ENCODE measurements at places on chromosomes 11 and 22. TPM values are rescaled to one million over a fixed set of nuclear protein-coding genes. Genes with fewer than 3 reads are reported as not detected.

FGF3 gene
- total RNA-seq, result not detected

HNRNPUL2 gene
- 52.8 TPM for total RNA-seq

GRCh38 chr11:119538753-119539152 is 115.8 kb upstream of the THY1 start:
- H3K27ac ChIP-seq, result no peak overlapping the region
- no peaks in the 10 kb centered on the region for H3K36me3 ChIP-seq
- H3K27me3 ChIP-seq, result no peaks in the 10 kb centered on the region
- no peaks in the 10 kb centered on the region for H3K4me1 ChIP-seq
- H3K4me3 ChIP-seq, result no peak overlapping the region

DNA sequence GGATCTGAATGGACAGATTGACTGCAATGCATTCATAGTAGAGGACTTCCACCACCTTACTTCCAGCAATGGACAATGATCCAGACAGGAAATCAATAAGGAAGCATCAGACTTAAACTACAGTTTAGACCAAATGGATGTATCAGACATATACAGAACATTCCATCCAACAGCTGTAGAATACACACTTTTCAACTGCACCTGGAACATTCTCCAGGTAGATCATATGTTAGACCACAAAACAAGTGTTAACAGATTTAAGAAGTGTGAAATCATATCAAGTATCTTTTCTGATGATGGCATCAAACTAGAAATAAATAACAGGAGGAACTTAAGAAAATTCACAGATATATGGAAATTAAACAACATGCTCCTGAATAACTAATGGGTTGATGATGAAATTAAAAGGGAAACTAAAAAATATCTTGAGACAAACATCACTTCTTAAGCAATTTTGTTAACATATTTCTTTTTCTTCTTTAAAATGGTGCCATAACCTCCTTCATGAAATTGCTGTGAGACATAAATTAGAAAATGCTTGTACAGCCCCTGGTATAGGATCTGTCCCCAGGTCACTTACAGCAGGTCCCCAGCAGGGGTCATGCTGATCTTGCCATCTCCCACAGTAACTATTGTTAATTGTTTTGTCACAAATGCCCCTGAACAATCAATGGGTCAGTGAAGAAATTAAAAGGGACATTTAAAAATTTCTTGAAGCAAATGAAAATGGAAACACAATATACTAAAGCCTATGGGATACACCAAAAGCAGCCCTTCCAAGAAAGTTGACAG is 100.0 kb upstream of the OR4B1 start:
- H3K27me3 ChIP-seq, result no peaks in the 10 kb centered on the region
- H3K27ac ChIP-seq, result no peak overlapping the region
- no peaks in the 10 kb centered on the region for H3K4me1 ChIP-seq

DNA sequence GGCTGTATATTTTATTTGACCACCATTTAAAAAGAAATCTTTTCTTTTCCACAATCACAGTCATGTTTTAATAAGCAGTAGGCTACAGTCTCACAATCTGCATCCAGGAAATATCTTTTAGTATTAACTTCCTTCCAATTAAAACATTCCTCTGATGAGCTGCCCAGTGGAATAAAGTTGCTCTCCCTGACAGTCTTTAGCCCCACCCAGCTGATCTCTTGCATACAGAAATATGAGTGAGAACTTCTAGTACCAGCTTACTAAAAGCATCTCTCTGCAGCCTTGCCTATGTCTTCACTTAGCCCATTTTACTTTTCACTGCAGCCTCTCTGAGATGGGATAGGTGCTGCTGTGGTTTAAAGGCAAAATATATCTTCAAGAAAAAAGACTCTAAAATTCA is 143.4 kb upstream of the ANO3 start:
- no peak for DNase-seq
- no peak overlapping the region for H3K4me3 ChIP-seq
- no peak overlapping the region for H3K27ac ChIP-seq

DNA sequence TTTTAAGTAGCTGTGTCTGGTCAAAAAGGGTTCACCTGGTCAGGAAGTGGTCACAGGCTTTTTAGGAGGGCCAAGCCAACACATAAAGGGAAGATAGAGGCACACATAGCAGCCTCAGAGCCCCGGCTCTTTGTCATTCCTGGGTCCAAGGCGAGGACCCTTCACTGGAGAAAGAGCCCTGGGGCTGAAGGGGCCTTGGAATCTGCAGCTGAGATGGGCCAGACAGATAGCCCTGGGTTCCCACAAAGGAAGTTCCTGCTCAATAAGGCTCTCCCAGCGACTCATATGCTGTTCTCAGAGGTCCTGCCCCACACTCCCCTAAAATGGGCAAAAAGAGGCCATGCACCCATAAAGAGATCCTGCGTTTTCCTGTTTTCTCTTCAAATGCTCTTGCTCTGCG is 77.7 kb downstream of the LINC01488 start:
- H3K27ac ChIP-seq, result no peak overlapping the region
- H3K27me3 ChIP-seq, result peaks cover 7% of the 10 kb centered on the region
- H3K4me3 ChIP-seq, result no peak overlapping the region
- no peak for DNase-seq
- no peaks in the 10 kb centered on the region for H3K36me3 ChIP-seq

DNA sequence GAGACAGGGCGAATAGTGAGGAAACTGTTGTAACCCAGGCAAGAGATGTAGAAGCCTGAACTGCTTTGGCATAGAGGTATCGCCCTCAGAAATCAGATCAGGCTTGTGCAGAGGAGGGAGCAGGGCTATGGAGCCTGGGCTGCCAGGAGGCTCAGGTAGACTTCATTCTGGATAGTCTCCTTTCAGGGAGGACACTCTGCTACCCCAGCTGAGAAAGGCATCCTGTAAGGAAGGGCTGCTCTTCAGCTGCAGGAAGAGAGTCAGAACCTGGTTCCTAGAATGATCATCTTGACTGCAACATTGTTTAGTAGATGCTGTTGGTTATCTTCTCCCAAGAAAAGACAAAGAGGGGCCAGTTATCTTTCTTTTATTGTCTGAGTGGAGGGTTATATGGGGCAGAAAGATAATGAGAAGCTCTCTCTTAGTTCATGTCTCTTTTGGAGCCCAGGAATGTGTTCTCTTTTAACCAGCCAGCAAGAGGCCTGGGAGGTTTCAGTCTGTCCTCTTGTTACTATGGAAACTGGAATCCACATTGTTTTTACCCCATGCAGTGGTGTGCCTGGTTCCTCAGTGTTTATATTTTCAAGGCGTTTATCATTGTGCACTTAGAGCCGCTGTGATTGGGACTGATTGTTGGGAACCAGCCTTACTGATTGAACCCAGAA is 95.7 kb downstream of the STIM1 start:
- no peaks in the 10 kb centered on the region for H3K27me3 ChIP-seq
- no peaks in the 10 kb centered on the region for H3K36me3 ChIP-seq
- H3K27ac ChIP-seq, result peak overlapping the region; percentile 80

DNA sequence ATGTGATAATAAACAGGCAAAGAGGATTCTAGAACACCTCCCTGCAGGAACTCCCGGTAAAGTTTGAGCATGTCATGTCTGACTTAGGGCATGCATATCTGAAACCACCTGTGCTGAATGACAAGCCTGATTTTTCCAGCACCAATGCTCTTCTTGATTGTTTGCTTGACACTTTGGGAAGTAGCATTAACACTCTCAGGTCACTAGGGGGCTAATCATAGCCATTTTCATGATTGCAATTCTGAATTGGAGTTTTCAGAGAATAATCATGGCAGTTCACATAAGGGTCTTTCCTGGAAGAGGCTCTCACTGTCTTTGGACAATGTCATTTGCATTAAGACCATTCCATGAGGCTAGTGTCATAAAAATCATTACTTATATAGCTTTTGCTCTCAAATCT is 234.4 kb upstream of the MTNR1B start:
- no peaks in the 10 kb centered on the region for H3K4me1 ChIP-seq
- H3K36me3 ChIP-seq, result no peaks in the 10 kb centered on the region
- DNase-seq, result no peak
- H3K27ac ChIP-seq, result no peak overlapping the region

GRCh38 chr11:19970944-19971343 is 189.3 kb downstream of the DBX1 start:
- no peaks in the 10 kb centered on the region for H3K4me1 ChIP-seq
- H3K27ac ChIP-seq, result no peak overlapping the region
- DNase-seq, result no peak
- H3K36me3 ChIP-seq, result no peaks in the 10 kb centered on the region
- no peaks in the 10 kb centered on the region for H3K27me3 ChIP-seq

GRCh38 chr11:119145551-119145950 is 3.3 kb upstream of the ABCG4 start:
- H3K27me3 ChIP-seq, result peaks cover 27% of the 10 kb centered on the region
- no peak overlapping the region for H3K27ac ChIP-seq
- H3K36me3 ChIP-seq, result no peaks in the 10 kb centered on the region
- no peak overlapping the region for H3K4me3 ChIP-seq

DNA sequence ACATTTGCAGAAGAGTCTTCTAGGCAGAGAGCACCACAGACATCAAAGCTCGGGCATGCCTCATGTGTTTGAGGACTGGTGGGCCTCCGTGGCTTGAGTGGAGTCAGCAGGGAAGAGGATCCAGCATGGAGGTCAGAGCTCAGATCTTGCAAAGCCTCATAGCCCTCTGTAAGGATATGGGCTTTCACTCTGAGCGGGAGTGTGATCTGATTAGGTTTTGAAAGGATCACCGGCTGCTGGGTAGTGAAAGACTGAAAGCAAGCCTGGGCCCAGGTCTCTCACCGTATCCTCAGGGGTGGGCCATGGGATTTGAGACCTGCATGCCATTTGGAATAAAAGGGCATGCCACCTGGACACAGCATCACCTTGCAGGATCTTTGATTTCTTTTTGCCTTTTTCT is 112.7 kb downstream of the TEAD1 start:
- peaks cover 2% of the 10 kb centered on the region for H3K27me3 ChIP-seq
- no peak overlapping the region for H3K4me3 ChIP-seq
- H3K36me3 ChIP-seq, result no peaks in the 10 kb centered on the region

DNA sequence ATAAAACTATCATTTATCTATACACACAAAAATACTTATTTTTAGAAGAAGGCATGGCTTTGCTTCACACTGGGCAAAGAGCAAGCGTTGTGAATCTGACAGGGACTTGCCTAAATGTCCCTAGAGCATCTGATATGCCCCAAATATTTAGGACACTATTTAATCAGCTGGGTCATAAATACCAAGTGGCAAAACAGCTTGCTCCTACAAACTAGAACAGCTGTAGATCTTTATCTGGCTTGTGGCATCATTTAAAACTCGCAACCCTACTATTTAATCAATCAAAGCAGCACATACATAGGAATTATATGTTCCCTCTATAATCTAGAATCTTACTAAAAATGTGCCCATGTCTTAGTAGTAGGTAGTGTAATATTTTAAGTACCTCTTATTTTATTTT is 999.5 kb downstream of the JRKL start:
- H3K27me3 ChIP-seq, result no peaks in the 10 kb centered on the region
- H3K36me3 ChIP-seq, result no peaks in the 10 kb centered on the region
- no peaks in the 10 kb centered on the region for H3K4me1 ChIP-seq
- H3K27ac ChIP-seq, result no peak overlapping the region
- no peak overlapping the region for H3K4me3 ChIP-seq
- no peak for DNase-seq

DNA sequence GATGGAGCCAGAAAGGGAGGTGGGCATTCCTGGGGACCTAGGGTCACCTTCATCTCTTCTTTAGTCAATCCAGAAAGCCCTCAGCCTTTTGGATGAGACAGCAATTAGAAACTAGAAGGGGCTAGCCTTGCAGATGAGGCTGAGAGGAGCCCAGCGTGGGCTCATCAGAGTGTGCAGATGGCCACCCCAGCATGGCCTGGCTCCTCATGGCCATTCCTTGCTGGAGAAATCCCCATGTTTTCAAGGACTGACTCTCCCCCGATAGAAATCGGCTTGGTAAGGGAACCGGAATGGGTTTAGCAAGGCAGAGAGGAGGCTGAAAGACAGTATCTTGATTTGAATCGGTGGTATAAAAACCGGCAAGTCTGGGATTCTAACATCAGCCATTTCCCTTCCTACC is 274.6 kb downstream of the BUD13 start:
- H3K27ac ChIP-seq, result no peak overlapping the region
- no peaks in the 10 kb centered on the region for H3K4me1 ChIP-seq
- no peak overlapping the region for H3K4me3 ChIP-seq
- no peak for DNase-seq
- no peaks in the 10 kb centered on the region for H3K27me3 ChIP-seq

DNA sequence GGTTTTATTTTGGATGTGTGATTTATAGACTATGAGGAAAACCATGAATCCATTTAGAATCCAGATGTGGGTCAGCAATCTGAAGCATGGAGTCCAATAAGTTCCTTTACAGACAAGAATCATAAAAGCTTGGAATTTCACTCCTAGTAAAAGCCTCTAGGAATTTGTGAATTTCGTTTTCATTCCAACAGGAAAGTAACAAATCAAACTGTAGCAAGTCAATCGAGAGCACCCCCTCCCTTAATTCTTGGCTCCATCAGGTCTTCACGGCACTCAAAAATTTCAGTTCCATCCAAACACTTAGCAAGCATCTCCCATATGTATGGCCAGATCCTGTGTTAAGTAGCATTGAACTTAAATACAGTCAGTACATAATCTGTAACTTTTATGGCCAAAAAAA is 143.6 kb upstream of the POU2AF2 start:
- no peaks in the 10 kb centered on the region for H3K36me3 ChIP-seq
- H3K4me3 ChIP-seq, result no peak overlapping the region
- no peak for DNase-seq
- H3K27me3 ChIP-seq, result no peaks in the 10 kb centered on the region

DNA sequence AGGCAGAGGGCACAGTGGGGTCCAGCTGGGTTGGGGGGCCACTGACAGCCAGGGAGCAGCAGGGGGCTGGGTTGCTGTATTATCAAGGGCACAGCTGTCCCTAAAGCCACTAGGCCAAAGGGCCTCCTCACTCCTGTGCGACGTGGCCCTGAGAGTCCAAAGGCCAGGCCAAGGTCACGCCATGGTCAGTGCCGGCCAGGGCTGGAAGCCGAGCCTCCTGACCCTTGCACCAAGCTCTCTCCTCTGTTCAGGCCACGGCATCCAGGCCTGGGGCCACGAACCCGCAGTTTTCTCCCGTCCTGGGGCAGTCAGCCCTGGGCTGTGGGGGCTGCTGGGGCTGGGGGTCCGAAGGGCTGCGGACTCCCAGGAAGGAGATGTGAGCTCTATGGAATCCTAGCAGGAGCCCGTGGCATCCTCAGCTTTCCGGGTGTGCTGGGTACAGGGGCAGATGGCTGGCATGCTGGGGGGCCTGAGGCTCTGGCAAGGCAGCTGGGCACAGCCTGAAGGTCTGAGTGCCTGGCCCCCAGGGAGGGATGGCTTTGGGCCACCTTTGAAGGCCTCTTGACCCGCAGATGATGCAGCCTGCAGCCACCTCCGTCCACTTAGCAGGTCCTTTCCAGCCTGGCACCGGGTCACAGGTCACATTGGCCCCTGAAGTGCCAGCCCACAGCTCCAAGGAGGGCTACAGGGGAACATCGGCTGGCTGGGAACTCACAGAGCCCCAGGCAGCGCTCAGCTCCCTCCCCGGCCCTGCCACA is 17.3 kb upstream of the PPARA start:
- no peak overlapping the region for H3K27ac ChIP-seq
- no peaks in the 10 kb centered on the region for H3K27me3 ChIP-seq
- H3K4me3 ChIP-seq, result no peak overlapping the region
